ENCODE measurements at places on chromosomes 16 and 17.

GRCh38 chr17:72587773-72588511 lies 467.1 kb downstream of the SOX9 start:
- DNase-seq: no peak

GRCh38 chr17:35981908-35982330 lies 622 bp upstream of the CCL16 start:
- DNase-seq: no peak

DNA sequence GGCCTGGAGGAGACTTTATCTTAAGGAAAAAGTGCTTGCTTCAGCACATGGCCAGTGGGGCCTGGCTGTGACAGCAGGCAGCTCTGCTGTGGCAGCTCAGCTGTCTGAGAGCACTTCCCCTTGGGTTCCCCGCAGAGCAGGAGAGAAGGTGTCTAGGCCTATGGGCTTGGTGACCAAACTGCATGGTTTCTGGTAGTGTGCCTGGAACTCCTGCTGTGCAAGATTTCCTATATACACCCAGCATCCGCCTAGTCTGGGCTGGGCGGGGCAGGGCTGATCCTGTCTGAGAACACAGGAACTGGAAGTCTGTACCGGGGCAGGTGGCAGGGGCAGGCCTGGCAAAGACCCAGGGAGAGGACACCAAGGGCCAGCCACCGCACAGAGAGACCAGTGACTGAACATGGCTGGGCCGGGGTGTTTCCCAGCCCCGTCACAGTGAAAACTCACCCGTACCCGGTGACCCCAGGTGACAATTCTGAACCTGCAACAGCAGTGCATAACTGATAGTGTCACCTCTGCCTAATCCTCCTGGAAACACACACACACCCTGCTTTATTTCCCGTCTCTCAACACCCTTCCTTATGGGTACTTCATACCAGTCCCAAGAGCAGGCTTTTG lies 39.3 kb downstream of the CHD9 start:
- no peak for DNase-seq

DNA sequence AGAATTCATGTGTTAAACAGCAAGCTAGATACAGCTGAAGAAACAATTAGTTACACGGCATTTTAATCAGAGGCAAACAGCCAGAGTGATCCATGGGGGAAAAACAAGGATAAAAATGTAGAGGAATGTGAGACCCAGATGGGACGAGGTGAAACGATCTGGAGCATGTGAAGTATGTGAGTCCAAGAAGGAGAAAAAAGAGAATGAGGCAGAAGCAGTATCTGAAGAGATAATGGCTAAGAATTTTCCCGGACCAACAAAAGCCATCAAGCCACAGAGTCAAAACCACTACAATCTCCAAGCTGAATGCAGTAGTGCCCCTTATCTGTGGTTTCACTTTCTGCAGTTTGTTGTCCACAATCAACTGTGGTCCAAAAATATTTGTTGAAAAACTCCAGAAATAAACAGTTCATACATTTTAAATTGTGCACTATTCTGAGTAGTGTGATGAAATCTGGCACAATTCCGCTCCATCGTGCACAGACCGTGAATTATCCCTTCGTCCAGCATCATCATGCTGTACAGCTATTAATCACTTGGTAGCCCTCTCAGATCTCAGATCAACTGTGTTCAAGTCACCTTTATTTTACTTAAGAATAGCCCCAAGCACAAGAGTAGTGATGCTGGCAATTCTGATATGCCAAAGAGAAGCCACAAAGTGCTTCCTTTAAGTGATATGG lies 18.8 kb downstream of the MYH10 start:
- DNase-seq: no peak

GRCh38 chr17:35568561-35568960 lies 7.9 kb upstream of the SLFN14 start:
- DNase-seq: no peak

- no peak for DNase-seq
Observed at GRCh38 chr16:66930189-66930588, 4.0 kb downstream of the CIAO2B start.

DNA sequence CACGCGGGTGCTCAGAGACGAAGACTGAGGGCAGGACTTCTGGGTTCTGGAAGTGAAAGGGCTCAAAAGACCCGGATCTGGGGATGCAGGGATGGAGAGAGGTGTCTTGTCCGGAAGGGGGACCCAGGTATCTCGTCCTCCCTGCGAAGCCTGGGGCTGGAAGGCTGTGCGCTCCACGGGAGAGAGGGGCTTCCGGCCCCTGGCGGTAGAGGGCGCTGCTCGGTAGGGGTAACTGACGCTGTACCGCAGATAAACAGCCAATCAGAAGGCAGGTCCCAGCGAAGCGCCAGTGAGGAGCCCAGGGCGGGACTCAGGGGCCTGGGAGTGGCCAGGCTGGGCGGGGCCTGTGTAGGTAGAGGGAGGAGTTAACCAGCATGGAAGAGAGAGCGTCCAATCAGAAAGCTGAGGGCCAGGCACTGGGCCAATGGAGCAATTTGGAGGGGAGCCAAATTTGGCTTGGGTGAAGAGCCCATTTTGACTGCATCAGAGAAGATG lies 804 bp downstream of the TGFB1I1 start:
- DNase-seq: peak; percentile 75

- DNase-seq: no peak
Observed at GRCh38 chr16:11601425-11601824, 14.7 kb upstream of the LITAF start.

- no peak for DNase-seq
Observed at GRCh38 chr16:74585846-74586443, 21.0 kb downstream of the GLG1 start.

- peak; percentile 63 for DNase-seq
Observed at GRCh38 chr17:2084766-2085647, 30.1 kb downstream of the HIC1 start.

- DNase-seq: no peak
Observed at GRCh38 chr17:35117984-35118383, 1.7 kb downstream of the RAD51D start.

DNA sequence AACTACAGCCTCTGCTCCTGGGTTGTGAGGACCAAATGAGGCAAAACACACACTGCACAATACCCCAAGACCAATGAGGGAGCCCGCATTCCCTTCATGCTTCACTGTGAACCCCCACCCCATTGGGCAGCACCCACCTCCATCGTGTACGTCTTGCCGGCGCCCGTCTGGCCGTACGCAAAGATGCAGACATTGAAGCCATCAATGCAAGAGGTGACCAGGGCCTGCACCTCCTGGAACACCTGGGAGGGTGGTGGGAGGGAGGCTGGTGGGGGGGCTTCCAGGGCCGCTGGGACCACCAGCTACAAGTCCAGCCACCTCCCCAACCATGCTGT lies 28.4 kb downstream of the KATNB1 start:
- DNase-seq: no peak

DNA sequence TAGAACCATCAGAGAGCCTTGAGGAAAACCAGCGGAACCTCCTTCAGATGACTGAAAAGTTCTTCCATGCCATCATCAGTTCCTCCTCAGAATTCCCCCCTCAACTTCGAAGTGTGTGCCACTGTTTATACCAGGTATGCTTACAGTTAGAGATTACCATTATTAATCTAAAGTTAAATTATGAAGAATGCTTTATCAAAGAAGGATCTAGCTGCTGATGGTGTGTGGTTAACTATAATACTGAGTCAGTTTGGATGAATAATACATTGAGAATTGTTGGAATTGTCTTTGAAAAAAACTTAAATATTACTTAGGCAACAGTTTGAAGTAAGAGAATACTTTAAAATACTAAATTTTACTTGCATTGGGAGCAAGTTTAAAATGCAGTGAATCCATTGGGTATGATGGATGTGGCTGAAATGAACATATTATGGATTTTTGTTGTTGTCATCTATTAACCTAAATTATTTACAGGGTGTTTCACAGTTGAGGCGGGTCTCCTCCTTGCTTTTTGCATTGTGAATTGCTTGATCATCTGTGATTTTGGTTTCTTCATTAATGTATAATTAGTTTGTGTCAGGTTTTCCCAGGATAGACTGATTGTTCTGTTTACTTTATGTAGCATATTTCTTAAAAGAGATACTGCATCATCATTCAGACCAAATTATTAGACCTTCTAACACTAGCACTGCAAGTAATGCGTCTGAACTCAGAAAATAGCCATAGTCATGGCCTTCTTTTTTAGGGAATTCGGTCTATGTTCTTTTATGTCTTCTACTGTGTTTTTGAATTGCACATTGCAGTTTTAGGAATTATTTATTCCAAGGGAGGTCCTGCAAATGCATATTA lies 47.8 kb downstream of the OMG start:
- peak; percentile 51 for DNase-seq

DNA sequence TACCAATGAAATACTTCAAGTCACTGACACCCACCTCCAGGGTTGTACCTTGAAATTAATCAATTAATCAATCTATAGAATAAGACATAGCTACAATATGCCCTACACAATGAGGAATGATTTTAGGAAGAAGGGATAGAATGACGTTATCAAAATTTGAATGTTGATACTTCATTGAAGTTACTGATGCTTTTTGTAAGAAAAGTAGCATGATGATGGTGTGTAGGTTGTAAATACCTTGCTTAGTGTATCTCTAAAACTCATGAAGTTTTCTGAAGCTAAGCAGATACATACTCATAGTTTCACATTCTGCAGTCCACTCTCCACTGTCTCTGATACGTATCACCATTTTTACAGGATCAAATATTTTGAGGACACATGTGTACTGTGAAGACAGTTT lies 670.4 kb upstream of the GOT2 start:
- no peak for DNase-seq

DNA sequence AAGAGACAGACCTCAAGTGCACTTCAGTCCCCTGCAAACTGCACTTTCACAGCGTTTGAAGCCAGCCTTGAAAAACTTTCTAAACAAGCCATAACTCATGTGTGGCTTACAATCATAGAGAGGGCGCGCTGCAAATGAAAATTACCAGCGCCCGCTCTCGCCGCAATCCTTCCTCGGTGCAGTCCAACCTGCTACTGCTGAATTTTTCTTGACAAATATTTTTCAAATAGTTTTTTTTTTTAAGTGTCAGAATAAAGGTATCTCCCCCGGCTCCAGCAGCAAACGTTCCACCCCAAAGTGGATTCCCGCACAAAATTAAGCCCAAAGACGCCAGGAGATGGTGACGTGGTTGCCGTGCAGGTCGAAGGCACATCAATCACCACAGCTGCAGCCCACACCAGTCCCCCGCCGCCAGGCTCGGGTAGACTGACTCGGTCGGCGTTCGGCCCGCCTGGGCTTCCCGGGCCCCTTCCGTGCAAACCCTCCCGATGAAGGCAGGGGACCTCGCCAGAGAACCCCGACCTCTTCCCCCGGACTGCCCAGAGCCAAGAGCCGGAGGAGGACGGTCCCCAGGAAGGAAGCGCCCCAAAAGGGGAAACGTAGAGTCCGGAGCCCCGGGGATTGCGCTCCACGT lies 630 bp downstream of the GRB2 start:
- DNase-seq: no peak

DNA sequence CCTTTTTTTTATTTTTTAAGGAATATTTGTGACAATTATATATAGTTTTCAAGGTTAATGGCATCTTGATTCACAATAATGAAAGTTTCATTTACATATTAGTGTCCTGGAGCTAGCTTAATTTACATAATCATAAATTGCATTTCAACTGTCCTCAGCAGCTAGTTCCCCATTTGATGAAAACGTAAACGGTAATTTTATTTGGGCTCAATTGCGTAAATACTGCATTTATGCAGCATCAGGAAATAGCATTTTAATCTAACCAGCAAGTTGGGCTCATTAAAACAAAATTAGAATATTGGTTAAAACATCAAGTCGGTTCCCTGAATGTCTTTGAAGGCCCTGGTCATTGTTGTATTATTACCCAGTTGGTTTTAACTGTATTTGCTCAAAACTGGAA lies 136.8 kb upstream of the CDH5 start:
- no peak for DNase-seq

DNA sequence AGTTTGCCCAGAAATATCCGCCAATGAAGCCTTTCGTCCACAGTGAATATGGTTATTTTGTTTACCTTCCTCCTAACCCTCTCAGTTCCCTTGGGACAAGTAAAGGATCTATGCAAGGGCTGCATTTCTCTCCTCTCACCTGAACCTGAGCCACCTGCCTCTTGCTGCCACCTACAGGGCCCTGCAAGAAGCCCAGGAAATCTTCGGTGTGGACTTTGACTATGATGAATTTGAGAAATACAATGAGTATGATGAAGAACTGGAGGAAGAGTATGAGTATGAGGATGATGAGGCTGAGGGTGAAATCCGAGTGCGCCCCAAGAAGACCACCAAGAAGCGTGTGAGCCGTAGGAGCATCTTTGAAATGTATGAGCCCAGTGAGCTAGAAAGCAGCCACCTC lies 14.0 kb downstream of the SUPT6H start:
- DNase-seq: no peak

DNA sequence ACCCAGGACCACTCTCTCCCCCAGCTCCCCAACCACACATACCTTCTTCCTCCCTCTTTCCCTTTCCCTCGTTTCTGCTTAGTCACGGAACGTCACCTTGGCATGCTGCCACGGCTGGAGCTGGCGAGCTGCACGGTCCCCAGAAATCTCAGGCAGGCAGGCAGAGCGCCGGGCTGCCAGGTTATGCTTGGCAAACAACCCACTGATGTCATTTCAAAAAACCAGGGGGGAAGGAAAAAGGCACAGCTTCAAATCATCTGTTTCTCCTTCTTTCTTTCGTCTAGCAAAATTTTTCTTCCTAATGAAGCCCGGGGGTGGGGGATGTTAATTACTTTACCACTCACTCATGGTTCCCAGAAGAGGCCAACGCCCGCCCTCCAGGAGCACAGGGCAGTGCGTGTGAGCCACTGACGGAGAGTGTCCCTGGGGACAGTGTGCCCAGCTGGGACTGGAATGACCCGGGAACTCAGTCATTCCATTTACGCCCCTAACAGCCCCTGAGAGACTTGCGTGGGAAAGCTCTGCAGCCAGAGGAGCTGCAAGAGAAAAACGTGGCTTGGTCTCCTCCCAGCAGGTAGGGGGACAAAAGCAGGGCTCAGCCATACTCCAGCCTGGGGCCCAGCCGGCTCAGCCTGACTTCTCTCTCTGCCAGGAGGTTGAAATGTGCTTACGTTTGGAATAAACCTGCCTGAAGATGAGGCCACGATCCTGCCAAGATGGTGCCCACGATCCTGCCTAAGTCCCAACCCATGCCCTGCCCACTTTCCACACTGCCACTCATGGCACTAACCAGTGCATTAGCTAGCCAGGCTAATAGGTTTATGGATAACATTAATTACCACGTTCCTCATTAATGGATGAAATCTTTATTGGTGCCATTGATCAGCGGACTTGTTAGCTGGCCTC lies 198.9 kb downstream of the ZFHX3 start:
- peak; percentile 47 for DNase-seq
